ENCODE measurements at places on chromosomes 4 and X.

GRCh38 chr4:2241003-2241402 lies 918 bp downstream of the HAUS3 start:
- no peak for DNase-seq

DNA sequence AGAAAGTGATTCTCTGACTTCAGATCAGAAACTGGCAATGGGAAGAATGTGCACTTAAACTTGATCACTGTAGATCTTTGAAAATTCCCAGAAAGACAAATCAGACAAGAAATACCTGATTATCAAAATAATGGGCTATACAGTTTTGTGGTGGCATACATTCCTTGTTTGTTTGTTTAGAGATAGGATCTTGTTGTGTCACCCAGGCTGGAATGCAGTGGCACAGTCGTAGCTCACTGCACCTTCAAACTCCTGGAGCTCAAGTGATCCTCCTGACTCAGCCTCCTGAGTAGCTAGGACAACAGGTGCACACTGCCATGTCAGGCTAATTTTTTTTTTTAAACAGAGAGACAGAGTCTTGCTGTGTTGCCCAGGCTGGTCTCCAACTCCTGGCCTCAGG lies 81.0 kb upstream of the SPRY1 start:
- no peak for DNase-seq

DNA sequence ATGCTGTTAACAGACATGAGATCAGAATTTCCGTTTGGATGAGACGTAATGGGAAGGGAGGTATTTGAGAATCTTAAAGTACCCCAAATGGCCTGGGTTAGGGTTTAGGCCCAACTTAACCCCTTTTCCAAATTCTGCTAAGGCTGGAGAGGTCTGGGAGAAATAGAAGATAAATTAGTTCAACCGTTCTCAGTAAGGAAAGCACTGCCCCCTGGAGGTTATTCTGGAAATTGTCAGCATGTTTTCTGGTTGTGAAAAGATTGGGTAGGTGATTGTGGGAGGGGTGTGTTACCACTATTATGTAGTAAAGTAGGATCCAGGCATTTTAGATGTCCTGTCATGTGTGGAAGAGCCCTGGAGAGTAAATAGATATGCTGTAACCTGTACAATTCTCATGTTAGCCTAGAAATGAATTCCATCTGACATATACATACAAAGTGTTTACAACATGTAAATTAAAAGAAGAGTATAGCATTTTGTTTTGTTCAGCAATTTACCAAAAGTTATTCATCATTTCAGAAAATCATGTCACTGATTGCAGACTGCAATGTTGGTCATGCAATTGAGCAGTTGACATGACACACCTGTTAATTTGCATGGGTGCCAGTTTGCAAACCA lies 26.8 kb upstream of the GRXCR1 start:
- peak; percentile 15 for DNase-seq

- DNase-seq = no peak
Measured at GRCh38 chrX:119442286-119442685, 26.0 kb upstream of the SLC25A5 start.

- DNase-seq = no peak
Measured at GRCh38 chr4:24108567-24108966, 218.7 kb upstream of the PPARGC1A start.

Measured in GM12891 (cell line).